Osteocyte (in vitro differentiated cells): ENCODE measurements at places on chromosomes 4 and X. TPM values are rescaled to one million over a fixed set of nuclear protein-coding genes. Genes with fewer than 3 reads are reported as not detected.

DNA sequence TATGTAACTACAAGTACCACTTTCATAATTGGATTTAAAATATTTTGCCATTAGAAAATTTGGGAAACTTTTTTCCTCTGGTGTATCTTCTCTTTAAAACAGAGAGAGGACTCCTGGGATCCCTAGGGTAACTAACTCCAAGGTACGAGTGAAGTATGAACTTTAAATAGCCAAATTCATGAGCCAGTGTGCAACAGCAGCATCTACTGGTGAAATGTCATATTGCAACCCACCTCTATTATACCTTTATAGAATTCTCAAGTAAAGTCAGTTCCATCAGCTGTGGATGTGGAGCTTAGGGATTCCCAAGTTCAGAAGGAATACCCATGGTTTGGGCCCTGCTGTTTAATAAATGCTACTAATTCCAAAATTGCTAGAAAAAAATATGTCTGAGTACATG is 282.7 kb upstream of the TAPT1 start:
- no peak for DNase-seq
- H3K27me3 ChIP-seq, result no peaks in the 10 kb centered on the region
- H3K4me1 ChIP-seq, result no peaks in the 10 kb centered on the region
- H3K27ac ChIP-seq, result no peak overlapping the region
- no peak overlapping the region for H3K4me3 ChIP-seq
- no peaks in the 10 kb centered on the region for H3K36me3 ChIP-seq

- H3K27ac ChIP-seq, result no peak overlapping the region
- no peaks in the 10 kb centered on the region for H3K4me1 ChIP-seq
- no peak for DNase-seq
- H3K4me3 ChIP-seq, result no peak overlapping the region
Observed at GRCh38 chr4:162497564-162498167, 333.9 kb upstream of the FSTL5 start.

GRCh38 chr4:186658657-186659056 is 65.0 kb downstream of the FAT1 start:
- H3K27me3 ChIP-seq, result no peaks in the 10 kb centered on the region
- H3K36me3 ChIP-seq, result peaks cover 36% of the 10 kb centered on the region
- peak overlapping the region; percentile 19 for H3K27ac ChIP-seq
- DNase-seq, result no peak
- H3K4me1 ChIP-seq, result peaks cover 27% of the 10 kb centered on the region

CLCN3 gene
- total RNA-seq, result 38.0 and 42.9 TPM in 2 replicates

FHIP1A gene
- 0.86 and 0.94 TPM in 2 replicates for total RNA-seq

DNA sequence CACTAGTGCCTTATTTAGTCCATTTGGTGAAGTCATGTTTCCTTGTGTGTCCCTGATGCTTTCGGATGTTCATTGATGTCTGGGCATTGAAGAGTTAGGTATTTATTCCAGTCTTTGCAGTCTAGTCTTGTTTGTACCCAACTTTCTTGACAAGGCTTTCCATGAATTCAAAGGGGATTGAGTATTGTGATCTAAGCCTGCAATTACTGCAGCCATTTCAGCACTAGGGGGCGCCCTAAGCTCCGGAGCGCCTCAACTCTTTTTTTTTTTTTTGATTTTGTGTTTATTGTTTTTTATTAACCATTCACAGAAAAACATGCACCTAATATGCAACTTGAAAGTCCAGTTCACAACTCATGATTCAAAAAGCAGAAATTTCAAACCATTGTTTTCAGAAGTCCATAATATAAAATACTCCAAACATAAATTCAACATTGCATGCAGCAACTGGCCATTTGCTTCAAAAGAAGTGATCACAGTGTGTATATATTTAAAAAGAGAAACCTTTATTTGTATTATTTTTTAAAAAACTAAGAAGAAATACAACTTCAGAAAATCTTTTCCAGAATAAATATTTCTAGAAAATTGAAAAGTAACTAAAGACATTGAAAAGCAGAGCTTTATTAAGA is 59.2 kb downstream of the PTPN13 start:
- H3K36me3 ChIP-seq, result peaks cover 65% of the 10 kb centered on the region
- H3K27ac ChIP-seq, result no peak overlapping the region
- DNase-seq, result no peak
- no peaks in the 10 kb centered on the region for H3K27me3 ChIP-seq

MGAT4D gene
- total RNA-seq, result not detected in 2 replicates

GRCh38 chr4:79862821-79863220 is 210.2 kb downstream of the ANTXR2 start:
- no peaks in the 10 kb centered on the region for H3K4me1 ChIP-seq
- peaks cover 23% of the 10 kb centered on the region for H3K27me3 ChIP-seq
- H3K4me3 ChIP-seq, result no peak overlapping the region

STPG2 gene
- not detected in 2 replicates for total RNA-seq

DNA sequence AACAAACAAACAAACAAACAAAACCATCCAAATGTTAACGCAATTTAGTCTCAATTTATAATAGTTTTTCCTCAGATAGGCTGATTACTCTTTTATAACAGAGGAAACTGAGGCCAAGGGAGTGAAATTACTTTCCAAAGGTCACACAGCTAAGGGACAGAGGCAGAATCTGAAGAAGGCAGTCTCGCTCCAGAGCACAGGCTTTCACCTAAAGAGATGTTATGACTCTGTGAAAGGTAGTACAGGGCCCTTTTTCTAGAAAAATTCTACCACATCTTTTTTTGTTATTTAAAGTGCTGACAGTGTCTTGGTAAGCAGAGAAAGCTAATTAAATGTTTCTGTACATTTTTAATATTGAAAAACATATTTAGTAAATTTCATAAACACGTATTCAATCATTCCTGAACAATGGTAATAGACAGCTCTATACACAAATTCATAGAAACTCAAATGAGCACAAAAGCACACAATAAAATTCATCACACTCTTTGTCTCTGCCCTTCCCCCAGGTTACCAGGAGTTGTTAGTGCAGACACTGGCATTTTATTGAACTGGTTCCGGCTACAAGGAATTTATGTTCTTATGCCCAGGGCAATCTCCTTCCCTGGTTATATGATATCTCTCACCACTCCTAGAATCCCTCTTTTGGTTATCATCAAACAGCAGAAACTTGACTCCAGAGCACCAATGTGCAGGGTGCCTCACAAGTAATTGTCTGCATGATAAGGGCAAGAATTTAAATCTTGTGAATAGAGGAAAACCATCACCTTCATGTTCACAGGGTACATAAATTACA is 7.7 kb upstream of the APBB2 start:
- no peak overlapping the region for H3K27ac ChIP-seq
- no peak for DNase-seq
- no peaks in the 10 kb centered on the region for H3K36me3 ChIP-seq
- no peak overlapping the region for H3K4me3 ChIP-seq

DNA sequence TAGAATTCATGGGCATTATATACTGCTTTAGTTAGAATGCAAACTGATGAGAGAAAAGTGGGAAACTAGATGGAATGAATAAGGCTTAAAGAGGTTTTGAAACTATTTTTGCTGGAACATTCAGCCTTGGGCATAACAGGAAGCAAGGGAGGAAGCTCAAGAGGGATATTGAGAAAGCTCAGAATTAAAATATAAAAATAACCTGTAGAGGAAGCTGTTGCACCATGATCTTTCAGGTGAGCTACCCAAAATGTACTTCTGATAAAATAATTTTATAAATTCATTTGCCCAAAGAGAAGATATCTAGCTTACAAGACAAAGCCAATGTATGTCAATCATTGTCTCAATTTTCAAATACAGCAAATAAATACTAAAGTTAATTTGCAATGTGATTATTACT is 11.3 kb downstream of the GC start:
- H3K4me1 ChIP-seq, result no peaks in the 10 kb centered on the region
- no peak for DNase-seq
- no peak overlapping the region for H3K27ac ChIP-seq

DNA sequence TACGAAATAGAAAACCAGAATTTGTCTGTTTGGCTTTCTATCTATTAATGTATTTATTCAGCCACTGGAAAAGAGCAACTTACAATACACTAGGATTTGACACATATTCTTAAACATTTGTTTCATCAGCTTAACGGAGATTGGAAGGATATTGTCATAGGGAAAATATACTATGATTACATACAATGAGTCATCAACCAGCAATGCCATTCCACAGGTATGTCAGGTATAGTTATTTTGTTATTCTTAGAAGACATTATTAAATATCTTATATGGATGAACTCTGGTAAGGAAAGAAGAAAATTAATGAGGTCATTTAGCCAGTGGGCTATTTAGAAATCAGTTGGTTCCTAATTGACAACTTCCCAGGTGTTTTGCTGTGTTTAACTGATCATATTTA is 926.6 kb downstream of the STIM2 start:
- H3K4me3 ChIP-seq, result no peak overlapping the region
- H3K27ac ChIP-seq, result no peak overlapping the region
- DNase-seq, result no peak
- peaks cover 21% of the 10 kb centered on the region for H3K4me1 ChIP-seq
- H3K36me3 ChIP-seq, result no peaks in the 10 kb centered on the region

ZNF711 gene
- 8.8 and 8.9 TPM in 2 replicates for total RNA-seq

DNA sequence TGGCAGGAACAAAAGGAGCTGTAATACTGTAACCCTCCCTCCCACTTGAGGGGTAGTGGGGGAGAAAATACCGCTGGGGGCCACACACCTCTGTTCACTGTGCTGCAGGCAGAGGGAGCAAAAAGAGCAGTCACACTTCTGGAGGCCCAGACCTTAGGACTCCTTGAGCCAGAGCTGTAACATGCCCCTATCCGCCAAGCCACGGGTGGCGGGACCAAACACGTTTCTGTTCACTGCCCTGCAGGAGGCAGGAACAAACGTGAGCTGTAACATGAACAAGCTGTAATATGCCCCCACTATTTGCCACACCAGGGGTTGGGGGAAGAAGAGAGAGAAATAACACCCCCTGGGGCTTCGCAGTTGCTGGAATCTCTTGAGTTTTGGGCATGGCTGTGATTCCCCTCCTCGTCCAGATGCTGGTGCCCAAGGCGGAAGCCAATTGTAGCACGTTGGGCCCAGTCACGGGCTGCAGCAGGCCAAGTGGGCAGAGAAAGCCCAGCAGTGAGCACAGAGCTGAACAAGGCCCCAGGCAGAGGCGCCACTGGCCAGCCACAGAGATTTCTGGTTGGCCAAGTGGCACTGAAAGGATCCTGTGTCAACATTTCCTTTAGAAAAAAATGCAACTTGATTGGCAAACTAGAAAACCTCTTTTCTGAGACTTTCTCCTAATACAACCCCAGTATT is 509.7 kb downstream of the INPP4B start:
- H3K4me3 ChIP-seq, result no peak overlapping the region
- H3K4me1 ChIP-seq, result peaks cover 9% of the 10 kb centered on the region
- H3K27ac ChIP-seq, result no peak overlapping the region
- no peaks in the 10 kb centered on the region for H3K36me3 ChIP-seq

DNA sequence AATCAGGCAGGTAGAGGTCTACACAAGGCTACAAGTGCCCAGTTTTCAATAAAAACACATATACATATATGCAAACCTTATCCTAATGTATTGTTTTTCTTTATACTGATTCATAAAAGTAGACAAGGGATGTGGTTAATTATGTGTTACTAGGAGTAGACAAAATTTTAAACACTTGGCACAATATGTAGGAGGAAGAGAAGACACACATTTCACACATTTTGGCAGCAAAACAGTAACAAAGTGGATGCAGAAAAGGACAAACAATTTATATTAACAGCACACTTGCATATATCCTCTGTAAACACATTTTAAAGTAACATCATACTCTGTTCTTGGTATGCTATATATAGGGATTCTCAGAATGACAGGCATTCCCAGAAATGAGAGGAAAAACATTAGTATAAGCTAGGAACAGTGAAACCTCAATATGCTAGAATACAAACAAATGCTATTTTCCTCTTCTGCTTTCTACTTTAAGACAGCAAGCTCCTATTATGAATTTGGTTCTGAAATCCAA is 63.8 kb downstream of the GPRIN3 start:
- H3K36me3 ChIP-seq, result no peaks in the 10 kb centered on the region
- DNase-seq, result no peak
- H3K27ac ChIP-seq, result no peak overlapping the region

DNA sequence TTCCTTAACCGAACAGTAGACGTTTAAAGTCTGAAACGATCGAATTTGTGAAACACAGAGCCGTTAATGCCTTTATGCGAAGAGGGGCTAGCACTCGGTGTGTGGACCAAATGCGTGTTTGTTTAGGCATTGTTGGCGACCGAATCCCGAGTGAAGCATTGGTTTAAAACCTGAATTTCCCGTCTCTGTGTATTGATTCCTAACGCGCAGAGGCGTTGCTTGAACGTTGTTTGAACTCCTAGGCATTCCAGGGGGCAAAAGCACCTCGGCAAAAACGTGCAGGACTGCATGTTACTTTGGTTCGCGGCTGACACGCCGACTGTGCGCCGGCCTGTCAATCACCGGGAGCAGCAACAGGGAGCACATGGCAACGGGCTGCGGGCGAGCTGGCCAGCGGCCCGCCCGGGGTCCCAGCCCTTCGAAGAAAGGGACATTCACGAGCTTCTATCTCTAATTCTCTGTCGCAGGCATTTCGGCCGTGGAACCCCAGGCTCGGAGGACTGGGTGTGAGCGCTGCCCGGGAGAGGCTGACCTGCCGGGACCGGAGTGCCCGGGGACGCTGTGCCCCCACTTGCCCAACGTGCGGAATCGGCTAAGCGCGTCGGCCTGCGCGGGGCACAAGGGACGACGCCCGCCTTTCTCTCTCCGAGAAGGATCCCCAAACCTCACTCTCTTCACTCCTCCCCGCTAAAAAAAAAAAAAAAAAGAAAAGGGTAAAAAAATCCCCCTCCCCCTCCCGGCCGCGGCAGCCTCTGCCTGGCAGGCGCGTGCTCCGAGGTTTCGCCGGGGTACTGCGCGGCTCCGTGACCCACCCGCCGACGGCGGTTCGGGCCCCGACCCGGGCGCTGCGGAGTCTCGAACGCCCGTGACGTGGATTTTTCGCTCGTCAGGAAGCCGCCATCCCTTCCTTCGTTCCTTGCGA is 810 bp downstream of the SPRY1 start:
- H3K4me1 ChIP-seq, result peaks cover 25% of the 10 kb centered on the region
- peak overlapping the region; percentile 87 for H3K4me3 ChIP-seq
- DNase-seq, result no peak
- peaks cover 21% of the 10 kb centered on the region for H3K36me3 ChIP-seq
- no peaks in the 10 kb centered on the region for H3K27me3 ChIP-seq

PRRG1 gene
- 8.8 and 9.8 TPM in 2 replicates for total RNA-seq

NXF2B gene
- total RNA-seq, result not detected in 2 replicates

- H3K36me3 ChIP-seq, result no peaks in the 10 kb centered on the region
- H3K27ac ChIP-seq, result no peak overlapping the region
- H3K27me3 ChIP-seq, result no peaks in the 10 kb centered on the region
- H3K4me3 ChIP-seq, result no peak overlapping the region
Observed at GRCh38 chr4:26181616-26182015, 139.2 kb upstream of the RBPJ start.

HGFAC gene
- total RNA-seq, result 0.50 and 0.54 TPM in 2 replicates

- H3K4me3 ChIP-seq, result no peak overlapping the region
- H3K27me3 ChIP-seq, result peaks cover 3% of the 10 kb centered on the region
Observed at GRCh38 chr4:3470244-3471097, 7.4 kb downstream of the DOK7 start.

GRCh38 chr4:107006218-107006617 is 29.9 kb downstream of the DKK2 start:
- H3K4me3 ChIP-seq, result no peak overlapping the region
- peak overlapping the region; percentile 9 for H3K27ac ChIP-seq
- H3K36me3 ChIP-seq, result peaks cover 24% of the 10 kb centered on the region
- DNase-seq, result no peak
- no peaks in the 10 kb centered on the region for H3K27me3 ChIP-seq
